ENCODE measurements at places on chromosomes 6 and 20. TPM values are rescaled to one million over a fixed set of nuclear protein-coding genes. Genes with fewer than 3 reads are reported as not detected.

DNA sequence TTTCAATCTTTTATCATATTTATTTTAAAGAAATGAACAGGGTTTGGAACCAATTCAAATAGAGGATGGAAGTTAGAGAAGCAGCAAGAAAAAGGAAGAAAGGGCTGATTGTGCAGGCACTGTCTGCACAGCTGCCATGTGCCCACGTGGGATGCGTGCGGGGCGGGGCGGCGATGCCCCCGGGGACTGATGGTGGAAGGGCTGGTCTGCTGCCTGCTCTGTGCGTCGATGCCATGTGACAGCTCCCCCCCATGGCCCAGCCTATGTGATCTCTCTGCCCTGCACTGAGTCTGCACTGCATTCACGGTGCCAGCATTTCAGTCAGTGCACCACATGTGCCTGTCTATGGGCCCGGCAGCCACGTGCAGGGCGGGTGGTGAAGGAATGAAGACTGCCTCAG lies 96.4 kb downstream of the IRF4 start:
- peak; percentile 72 for DNase-seq

- DNase-seq = no peak
Measured at GRCh38 chr6:163579880-163580295, 165.4 kb downstream of the QKI start.

- no peak for DNase-seq
Measured at GRCh38 chr6:3194535-3195419, 32.7 kb downstream of the TUBB2B start.

DNA sequence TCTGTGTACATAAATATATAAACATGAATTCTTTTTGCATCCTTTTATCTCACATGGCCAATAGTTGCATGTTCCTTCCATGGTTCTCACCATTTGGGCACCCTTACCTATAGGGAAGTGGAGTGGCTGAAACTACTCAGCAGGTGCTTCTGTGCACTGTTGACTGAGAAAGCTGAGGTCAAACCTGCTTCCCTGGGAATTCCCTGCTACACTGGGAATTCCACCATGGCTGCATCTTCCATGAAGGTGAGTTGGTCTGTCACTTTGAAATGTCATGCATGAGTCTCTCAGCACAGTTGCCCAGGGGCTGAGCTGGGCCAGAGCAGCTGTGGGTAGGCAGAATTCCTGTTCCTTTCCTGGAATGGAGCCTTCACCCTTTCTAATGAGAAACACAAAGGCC lies 193.8 kb upstream of the PRSS16 start:
- DNase-seq = no peak

- no peak for DNase-seq
Measured at GRCh38 chr20:56157530-56158203, 90.9 kb upstream of the MC3R start.

- DNase-seq = no peak
Measured at GRCh38 chr6:81818901-81819361, 66.5 kb upstream of the TENT5A start.

DNA sequence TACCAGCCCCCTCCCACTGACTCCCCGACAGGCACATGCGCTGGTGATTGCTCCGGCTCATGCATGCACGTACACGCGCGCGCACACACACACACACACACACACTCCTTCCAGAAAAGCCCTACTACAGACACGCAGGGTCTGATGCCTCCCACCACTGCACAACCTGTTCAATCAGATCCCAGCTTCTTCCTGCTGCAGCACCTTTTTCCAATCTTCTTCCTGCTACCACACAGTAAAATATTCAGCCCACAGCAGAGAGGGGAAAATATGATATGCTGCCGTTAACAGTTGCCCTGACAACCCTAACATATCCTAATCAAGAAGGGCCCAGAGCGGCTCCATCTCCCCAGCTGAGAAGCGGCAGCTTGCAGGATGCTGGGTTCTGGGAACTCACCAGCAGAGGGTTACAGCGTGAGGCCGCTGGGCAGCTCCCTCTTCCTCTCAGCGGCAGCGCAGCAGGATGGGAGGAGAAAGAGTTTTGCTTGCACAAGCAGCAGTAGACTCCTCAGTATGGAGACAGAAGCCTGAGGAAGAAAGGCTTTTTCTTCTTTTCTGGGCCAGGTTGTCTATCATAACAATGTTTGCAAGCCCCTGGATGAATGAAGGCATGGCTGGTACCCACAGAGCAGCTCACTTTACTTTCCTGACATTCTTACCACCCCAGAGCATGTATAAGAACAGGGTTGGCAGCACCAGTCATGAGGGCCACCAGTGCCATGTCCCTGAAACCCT lies 23.9 kb downstream of the MAP7 start:
- DNase-seq = peak; percentile 83

GRCh38 chr6:87049779-87050178 lies 45.1 kb downstream of the CGA start:
- DNase-seq = no peak

- DNase-seq = no peak
Measured at GRCh38 chr6:70130865-70131264, 172.0 kb downstream of the COL9A1 start.

- no peak for DNase-seq
Measured at GRCh38 chr20:49664612-49665313, 48.9 kb downstream of the B4GALT5 start.

DNA sequence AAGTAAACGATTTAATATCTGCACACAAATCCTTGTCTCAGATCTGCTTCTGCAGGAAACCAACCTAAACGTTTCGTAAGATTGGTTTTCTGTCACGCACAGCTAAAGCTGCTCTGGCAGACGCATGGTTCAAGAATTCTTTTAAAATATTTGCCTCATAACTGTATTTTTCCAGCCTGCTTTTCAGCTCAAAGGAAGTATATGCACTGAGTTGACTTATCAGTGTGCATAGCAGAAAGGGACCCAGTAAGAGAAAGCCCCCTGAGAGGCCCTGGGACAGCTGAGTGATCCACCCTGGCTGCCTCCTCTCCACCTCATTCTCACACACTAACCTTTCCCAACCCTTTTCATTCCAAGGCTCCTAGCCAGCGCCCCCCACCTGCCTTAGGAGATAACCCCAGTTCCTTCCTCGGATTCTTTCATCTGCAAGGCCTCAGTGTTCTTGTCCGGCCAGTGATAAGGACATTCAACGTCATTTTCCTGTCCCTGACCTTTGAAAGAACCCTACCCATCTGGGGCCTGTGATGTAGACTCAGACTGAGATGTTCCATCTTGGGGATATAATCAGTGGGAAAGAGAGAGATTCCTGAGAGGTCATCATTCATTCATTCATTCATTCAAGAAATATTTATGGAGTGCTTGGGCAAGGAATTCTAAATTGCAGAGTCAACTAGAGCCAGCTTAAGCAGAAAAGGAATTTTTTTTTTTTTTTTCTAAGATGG lies 22.4 kb upstream of the SLC9A8 start:
- no peak for DNase-seq

- no peak for DNase-seq
Measured at GRCh38 chr6:154578004-154578559, 67.6 kb upstream of the CNKSR3 start.

MOG gene
- not detected for polyA plus RNA-seq

MPIG6B gene
- polyA plus RNA-seq = 0.10 TPM

CCN5 gene
- polyA plus RNA-seq = 8.2 TPM

All from stomach (tissue), 19 donors.